Activated CD4-positive, alpha-beta T cell treated with anti-CD3 and anti-CD28 coated beads, Interleukin-2, amount 50 U/mL, for 24 hours (primary cell): ENCODE measurements at places on chromosomes 2 and 18.

DNA sequence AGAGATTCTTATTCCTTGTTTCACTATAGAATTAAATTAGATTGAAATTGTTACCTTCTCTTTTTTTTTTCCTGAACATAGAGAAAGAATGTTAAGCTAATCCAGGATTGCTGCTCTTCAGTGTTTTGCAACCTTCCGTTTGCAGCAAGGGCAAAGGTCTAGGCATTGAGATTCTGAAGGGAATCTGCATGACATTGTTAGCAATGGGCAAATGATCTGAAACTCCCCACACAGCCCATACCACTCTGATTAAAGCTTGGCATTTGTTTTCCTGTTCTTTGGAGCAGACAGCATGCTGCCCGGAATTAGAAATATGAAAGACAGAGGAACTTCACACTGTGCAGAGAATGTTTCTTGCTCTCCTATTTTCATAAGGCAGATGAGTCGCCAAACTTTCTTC lies 551.8 kb downstream of the SOCS6 start:
- no peak for DNase-seq

- DNase-seq: no peak
Measured at GRCh38 chr18:9808295-9809241, 77.2 kb upstream of the TXNDC2 start.

DNA sequence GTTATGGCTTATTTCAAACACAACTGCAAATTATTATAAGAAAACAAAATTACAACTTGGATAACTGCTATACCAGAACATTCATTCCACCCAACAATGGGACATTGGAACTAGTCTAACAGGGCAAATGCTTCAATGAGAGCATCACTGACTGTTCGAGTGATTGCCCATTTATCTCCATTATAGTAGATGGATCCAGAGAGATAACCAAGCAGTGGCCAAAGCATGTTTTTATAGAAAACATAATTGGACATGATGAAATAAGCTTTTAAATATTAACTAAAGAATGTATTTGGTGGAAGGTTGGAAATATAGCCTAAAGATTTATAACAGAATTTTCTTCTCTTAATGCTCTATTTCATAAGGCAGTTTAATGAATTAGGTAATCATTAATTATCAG lies 634.8 kb downstream of the NUP35 start:
- no peak for DNase-seq

- no peak for DNase-seq
Measured at GRCh38 chr2:69385443-69386151, 1.4 kb downstream of the GFPT1 start.

DNA sequence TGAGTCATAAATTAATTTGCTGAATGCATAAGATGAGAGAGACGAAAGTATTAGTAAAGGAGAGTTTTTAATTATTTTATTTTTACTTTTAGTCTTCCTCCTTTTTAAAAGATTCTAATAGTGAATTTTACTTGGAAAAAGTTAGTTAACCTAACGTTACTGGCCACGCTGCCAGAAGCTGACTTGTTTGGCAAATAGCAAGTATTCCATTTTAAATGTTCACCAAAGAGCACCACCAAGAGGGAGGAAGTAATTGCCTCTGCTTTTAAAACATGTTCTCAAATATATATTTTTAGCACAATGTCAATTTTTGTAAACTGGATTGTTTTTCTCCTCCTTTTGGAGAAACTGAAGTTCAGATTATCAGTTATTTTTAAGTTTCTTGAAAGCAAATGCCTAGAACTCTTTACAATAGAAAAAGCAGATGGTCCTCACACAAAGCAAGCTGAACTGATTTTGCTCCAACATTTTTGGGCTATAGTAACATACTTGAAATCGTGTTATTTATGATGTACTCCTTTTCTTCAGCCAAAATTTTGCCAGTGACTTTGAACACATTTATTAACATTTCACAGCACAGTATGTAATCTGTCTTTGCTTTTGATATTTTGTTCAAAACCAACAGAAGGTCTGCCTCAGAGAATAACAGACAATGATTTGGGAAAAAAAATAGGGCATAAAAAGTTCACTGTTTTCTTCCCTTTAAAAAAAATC lies 1311.0 kb upstream of the FAM98A start:
- no peak for DNase-seq

GRCh38 chr2:96608469-96609455 lies 29.4 kb downstream of the KANSL3 start:
- DNase-seq: no peak

- no peak for DNase-seq
Measured at GRCh38 chr2:149741646-149742045, 154.1 kb upstream of the MMADHC start.

DNA sequence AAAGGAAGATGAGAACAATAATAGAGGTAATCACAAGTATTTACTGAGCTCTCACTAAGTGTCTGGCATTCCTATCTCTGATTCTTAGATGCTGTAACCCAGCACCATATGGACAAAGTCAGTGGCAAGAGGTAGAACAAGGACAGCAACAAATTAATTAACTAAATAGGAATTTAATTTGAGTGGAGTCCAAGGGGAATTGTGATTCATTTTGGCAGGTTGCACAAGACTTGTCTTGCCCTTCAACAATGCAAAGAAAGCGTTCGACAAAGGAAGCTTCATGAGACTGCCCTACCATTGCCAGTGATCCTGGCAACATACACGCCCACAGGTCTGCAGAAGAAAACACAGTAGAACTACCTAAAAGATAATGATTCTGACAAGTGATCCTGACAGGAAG lies 221.6 kb downstream of the RBM43 start:
- DNase-seq: no peak

GRCh38 chr2:162545254-162545653 lies 201.3 kb downstream of the GCA start:
- DNase-seq: no peak

- no peak for DNase-seq
Measured at GRCh38 chr2:40367032-40367431, 84.9 kb downstream of the SLC8A1 start.

DNA sequence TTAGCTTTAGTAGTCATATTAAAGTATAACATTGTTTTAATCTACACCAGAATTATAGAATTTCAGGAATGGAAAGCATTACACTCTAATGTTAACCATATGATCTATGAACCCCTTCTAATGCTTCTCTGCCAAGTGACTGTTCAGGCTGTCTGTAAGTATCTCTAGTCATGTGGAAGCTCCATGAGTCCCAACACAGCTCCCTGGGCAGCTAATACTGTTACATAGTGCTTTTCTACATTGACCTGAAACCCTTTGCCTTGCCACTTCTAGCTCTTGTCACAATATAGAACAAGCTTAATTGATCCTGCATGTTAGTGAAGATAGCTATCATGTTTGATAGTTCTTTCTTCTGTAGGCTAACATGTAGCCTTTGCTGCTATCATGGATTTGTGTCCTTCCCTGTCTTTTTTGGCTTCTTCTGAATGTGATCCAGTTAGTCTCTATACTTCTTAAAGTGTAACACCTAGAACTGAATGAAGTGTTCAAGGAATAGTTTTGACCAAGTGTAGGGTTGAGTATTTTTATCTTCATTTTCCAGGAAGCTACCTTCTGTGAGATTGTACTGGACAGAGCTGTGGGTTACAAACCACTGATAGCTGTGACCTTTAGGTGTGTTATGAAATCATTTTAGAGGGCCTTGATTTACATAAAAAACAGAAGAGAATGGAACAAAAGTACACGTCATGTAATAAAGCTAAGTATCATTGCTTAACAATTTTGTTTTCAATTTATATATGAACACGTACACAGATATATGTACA lies 23.7 kb downstream of the BABAM2 start:
- no peak for DNase-seq

- DNase-seq: no peak
Measured at GRCh38 chr2:33307659-33308270, 168.7 kb upstream of the RASGRP3 start.

DNA sequence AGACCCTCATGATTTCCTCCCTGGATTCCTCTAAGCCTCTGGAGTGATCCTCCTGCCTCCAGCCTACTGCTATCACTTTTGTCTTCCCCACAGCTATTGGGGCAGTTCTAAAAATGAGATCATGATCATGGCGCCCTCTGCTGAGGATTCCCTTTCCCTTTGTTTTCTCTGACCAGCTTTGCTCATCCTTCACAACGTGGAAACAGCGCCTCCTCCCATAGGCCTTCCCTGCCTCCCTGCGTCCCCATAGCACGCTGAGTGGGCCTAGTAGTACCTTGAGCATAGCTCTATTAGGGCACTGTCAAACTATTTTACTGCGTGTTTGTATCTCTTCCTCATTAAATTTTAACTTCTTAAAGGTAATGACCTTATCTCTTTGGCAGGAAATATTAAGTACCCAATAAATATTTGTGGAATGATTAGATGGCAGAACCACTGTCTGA lies 207.0 kb upstream of the FANCL start:
- DNase-seq: no peak

DNA sequence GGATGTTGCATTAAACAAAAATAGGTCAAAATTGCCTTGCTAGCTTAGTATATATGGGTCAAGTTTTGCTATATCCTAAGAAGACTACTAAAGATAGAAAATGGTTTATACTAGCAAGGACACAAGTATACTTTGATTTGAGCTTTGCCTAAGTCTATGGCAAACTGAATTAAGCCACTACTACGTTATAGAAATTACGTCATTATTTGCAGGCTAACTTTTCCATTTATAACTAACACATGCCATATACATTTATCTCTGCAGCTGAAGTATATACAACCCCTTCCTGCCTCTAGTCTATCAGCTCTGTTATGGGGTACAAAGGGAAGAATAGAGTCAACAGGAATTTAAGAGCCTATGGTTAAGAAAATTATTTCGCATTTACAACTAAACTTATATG lies 16.2 kb downstream of the YWHAQ start:
- no peak for DNase-seq

DNA sequence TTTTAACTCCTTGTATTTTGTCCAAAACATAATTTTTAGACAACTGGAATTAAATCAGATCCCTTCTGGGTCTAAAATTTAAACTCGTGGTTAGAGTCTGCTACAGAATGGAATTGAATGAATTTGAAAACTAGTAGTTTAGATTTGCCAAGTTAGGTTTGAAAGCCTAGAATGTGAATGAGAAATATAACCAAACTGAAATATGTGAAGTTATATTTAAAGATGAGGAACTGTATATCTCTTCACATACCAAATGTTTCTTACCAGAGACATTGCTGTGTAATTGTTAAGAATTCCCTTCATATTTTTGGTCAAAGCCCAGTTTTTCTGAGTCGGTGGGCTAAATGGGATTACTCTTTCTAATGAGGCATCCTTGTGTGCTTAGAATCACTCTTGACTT lies 74.2 kb downstream of the LPIN1 start:
- no peak for DNase-seq

GRCh38 chr2:218020966-218021535 lies 18.3 kb upstream of the TNS1 start:
- DNase-seq: no peak

DNA sequence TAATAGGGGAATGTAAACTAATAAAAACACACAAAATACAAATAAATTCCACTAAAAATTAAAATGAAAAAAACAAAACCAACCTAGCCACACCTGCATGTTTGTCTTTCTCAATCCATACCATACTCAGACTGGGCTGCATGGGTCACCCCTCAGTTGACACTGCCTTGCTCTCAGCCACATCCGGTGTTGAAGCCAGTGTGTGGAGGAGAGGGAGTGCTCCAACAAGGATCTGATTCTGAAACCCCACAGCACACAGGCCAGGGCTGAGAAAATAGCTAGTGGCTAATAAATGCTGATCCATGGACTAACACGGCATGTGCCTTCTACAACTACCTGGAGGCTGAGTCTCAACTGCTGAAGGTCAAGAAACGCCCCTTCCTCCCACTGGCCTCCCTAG lies 13.7 kb downstream of the RND3 start:
- no peak for DNase-seq

DNA sequence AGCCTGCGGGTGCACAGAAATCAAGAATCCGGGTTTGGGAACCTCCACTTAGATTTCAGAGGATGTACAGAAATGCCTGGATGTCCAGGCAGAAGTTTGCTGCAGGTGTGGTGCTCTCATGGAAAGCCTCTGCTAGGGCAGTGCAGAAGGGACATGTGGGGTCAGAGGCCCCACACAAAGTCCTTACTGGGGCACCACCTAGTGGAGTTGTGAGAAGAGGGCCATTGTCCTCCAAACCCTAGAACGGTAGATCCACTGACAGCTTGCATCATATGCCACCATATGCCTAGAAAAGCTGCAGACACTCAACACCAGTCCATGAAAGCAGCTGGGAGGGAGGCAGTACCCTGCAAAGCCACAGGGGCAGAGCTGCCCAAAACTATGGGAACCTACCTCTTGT lies 833.0 kb downstream of the TMEM182 start:
- DNase-seq: no peak

- DNase-seq: no peak
Measured at GRCh38 chr2:190584980-190585661, 50.6 kb upstream of the NEMP2 start.

DNA sequence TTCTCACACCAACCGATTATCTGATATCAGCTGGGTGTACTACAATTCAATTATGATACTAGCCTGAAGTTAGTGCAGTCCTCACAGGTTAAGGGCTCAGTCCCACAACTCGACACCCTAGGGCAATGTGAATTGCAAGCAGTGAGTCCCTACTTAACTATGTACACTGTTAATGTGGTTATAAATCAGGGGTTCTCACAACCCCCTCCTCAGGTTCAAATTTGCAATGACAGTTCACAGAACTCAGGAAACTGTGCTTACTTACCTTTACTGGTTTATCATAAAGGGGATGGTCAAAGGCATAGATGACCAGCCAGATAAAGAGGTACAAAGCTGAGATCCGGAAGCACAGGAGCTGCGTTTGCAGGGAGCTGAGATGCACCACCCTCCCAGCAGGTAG lies 1379.1 kb upstream of the CDH2 start:
- no peak for DNase-seq

DNA sequence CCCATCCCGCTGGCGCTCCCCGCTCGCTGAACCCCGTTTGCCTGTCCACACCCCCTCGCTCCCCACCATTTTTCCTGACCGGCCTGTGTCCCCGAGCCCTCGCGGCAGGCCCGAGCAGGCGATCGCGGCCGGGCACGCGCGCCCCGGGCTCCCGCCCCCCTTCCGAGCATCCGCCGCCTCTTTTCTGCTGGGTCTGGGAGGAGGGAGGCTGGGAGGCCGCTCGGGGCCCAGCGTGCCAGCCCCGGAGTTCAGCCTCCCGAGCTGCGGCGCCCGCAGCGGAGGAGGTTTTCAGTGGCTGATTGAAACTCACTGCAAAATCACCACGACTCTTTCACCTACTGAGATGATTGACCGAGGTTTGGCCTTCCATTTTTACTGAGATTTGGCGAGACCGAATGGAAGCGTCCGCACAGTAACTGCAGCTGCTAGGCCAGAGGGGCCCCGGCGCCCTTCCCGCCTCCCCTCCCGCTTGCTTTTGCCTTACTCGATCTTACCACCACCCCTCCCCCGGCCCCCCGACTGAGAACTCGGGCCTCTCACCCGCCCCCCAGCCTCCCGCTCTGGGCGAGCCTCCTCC lies 4.8 kb downstream of the SOX11 start:
- DNase-seq: no peak

GRCh38 chr18:48134609-48135008 lies 204.2 kb upstream of the SMAD2 start:
- DNase-seq: no peak

DNA sequence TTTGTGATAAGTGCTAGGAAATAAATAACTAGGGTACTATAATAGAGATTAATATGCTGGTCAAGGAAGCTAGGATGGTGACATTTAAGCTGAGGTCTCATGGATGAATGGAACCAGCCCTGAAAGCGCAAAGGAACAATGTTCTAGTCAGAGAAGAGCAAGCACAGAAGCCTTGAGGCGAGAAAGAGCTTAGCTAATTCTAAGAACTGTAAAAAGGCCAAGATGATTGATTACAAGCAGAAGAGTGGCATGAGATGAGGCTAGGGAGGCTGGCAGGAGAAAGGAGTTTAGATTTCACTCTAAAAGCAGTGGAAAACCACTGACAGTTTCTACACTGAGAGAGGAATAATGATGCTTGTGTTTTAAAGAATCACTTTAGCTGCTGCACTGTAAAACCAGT lies 3.4 kb upstream of the YIPF4 start:
- no peak for DNase-seq
